ENCODE measurements at places on chromosomes 3 and 15.

DNA sequence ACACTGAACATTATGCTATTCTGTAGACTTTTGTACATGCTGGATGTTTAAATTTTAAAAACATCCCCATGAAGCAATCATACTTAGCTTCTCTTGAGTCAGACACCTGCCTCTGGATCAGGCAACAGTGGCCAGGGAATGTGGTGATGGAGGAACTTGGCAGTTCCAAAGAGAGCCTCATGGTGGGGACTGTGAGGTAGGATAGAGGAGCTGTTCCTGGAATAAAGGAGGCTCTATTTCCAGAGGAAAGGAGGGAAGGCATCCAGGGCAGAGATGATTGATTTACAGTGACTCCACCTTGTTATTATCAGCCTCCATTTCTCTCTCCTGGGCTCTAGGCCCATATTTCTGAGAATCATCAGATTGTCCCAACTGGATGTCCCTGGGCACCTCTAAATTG is 35.0 kb upstream of the ABHD17C start:
- no peak for DNase-seq

- DNase-seq, result peak; percentile 66
Measured at GRCh38 chr15:49242820-49243219, 72.8 kb downstream of the GALK2 start.

GRCh38 chr3:66140106-66140505 is 80.7 kb upstream of the SLC25A26 start:
- no peak for DNase-seq

GRCh38 chr15:68383161-68384074 is 48.5 kb downstream of the ITGA11 start:
- DNase-seq, result no peak

- no peak for DNase-seq
Measured at GRCh38 chr3:38121451-38121831, 15.5 kb downstream of the ACAA1 start.

DNA sequence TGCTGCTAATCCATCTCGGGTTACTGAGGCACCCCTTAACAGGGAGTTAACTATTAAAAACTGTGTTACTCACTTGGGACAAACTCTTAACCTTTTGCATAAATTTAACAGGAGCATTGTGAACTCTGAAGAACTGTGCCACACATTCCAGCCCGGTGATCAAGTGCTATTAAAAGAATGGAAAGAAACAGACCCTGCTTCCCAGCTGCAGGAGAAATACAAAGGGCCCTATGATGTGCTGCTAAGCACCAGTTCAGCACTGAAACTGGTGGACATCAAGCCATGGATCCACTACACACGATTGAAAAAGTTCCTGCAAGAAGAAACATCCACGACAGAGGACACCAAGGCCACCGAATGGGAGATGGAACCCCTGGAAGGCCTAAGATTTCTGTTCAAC is 114.7 kb upstream of the PLCL2 start:
- DNase-seq, result no peak

DNA sequence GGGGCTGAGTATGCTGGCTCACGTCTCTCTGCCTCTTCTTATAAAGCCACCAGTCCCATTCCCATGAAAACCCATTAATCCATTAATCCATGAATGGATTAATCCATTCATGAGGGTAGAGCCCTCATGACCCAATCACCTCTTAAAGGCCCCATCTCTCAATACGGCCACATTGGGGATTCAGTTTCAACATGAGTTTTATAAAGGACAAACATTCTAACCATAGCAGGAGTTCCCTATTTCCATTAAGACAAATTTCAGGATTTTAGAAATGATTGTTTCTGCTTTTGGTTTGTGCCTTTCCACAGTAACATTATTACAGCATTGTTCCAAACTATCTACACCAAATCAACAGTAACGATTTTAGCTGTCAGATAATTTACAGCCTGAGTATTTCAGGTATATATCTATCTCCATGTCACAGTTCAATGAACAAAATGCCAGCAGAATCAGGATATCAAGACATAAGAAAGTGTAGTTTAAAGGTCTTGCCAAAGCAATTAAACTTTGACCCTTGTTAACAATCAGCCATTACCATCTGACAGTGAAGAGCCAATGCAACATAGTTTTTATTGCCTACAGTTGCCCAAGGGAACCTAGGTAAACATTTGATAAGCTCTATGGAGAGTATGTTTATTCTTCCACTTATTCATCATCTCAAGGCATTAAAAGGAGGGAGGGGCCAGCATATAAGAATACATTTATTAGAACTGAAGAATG is 3.8 kb downstream of the TSPAN3 start:
- no peak for DNase-seq

GRCh38 chr3:171935261-171936123 is 92.3 kb downstream of the TMEM212 start:
- no peak for DNase-seq

DNA sequence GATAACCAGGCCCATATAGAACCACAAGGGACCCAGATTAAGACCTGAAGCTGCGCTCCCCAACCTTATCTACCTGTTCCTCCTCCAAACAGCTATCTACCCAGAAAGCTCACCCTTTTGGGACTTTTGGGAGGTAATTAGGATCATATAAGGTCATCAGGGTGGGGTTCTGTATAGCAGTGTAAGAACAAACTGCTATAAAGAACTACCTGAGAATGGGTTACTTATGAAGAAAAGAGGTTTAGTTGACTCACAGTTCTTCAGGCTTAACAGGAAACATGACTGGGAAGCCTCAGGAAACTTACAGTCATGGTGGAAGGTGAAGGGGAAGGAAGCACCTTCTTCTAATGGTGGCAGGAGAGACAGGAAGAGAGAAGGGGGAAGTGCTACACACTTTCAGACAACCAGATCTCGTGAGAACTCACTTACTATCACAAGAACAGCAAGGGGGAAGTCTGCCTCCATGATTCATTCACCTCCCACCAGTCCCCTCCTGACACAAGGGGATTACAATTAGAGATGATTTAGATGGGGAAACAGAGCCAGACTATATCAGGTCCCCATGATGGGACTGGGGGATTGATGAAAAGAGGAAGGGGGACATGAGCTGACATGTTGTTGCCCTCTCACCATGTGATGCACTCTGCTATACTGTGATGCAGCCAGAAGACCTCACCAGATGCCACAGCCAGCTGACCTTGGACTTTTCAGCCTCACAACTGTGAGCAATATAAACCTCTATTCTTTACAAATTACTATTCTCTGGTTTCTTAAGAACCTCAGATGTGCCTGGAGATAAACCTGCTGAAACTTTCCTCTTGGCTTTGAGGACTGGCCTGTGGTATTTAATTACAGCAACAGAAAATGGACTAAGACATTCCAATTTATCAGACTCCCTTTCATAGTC is 15.3 kb upstream of the FMN1 start:
- DNase-seq, result no peak

- DNase-seq, result no peak
Measured at GRCh38 chr15:84855765-84856164, 28.7 kb upstream of the SLC28A1 start.

DNA sequence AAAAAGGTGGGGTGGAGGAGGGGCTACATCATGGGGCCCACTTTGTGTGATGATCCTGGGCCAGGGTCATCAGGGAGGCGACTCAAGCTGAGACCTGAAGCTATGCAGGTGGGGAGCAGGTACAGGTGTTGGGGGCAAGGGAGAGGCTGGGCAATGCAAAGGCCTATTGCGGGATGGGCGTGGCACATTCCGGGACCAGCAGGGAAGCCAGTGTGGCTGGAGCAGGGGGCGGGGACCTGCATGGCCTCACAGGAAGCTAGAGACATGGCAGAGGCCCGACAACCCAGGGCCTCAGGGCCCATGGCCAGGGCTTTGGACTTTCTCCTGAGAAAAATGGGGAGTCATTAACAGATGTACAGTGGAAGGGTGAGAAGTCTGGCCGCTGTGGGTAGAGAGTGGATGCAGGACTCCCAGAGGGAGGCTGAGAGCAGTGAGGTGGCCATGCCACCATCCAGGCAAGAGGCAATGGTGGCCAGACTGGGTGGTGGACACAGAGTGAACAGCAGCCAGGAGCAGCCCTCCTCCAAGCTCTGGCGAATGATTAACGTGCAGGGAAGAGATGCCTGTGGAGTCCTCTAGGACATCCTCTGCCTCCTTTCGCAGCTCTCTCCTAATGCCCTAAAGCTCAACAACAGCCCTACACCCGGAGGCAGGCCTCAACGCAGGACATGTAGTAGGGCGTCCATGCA is 122.6 kb upstream of the ATP2B2 start:
- DNase-seq, result no peak

DNA sequence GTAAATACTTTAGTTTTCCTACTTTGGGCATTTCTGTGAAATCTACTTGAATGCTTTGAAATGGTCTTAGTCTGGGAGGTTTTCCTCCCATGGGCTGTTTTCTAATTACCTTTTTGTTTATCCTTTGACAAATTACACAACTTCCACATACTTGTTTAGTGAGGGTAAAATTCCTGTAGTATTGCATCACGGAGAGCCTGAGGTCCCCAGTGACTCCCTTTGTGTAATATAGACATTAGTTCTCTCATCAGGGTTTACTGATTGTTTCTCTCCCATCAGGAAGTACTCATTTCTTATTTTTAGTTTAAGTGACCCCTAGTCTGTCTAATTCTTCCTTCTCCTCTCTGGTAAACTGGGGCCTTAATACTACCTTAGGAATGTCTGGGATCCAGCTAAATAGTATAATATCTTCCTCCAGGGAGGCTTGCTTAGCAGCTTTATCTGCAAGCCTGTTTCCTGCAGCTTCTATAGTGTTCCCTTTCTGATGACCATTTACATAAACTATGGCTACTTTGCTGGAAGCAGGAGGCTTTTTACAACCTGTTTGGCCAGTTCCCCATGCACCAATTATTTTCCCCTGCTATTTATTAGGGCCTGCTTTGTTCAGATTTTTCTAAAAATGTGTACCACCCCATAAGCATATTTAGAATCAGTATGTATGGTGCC is 87.2 kb upstream of the XCR1 start:
- peak; percentile 42 for DNase-seq

GRCh38 chr3:146268535-146269219 is 17.8 kb upstream of the PLSCR4 start:
- no peak for DNase-seq

DNA sequence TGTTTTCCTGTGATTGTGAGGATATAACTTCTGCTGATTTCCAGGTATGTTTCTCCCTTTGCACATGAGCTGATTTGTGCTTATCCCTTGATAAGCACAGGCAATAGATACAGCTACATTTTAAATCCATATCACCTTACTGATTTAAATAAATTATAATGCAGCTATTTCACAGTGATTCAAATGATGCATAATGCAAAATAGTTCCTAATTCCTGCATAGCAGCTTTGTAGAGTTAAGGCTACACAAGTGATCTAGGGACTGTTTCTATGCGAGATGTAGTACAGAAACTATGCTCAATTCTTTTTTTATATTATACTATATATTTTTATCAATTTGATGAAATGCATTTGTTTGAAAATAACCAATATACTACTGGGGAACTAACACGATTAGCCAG is 334.2 kb downstream of the LRTM1 start:
- DNase-seq, result no peak

GRCh38 chr15:78052001-78052401 is 25.5 kb downstream of the TBC1D2B start:
- no peak for DNase-seq

GRCh38 chr15:53297828-53298227 is 461.6 kb downstream of the WDR72 start:
- DNase-seq, result no peak

- no peak for DNase-seq
Measured at GRCh38 chr3:177676947-177677587, 479.8 kb upstream of the TBL1XR1 start.

- DNase-seq, result no peak
Measured at GRCh38 chr3:195061756-195062655, 209.0 kb downstream of the XXYLT1 start.

GRCh38 chr3:81953111-81953510 is 191.7 kb upstream of the GBE1 start:
- DNase-seq, result no peak

- DNase-seq, result no peak
Measured at GRCh38 chr3:153146191-153147053, 15.6 kb upstream of the RAP2B start.

DNA sequence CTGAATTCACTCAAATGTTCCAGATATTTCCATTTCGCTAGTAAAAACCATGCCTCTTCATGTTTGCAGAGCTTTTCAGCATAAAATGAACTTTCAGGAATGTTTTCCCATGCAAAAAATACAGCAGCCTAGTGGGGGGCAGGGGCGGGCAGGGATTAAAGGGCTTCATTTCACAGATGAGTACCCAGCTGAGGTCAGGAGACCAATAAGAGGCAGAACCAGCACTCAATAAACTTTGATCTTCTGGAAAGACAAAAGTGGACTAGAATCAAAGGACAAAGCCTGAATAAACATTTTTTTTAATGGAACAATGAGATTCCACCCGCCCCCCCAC is 8.0 kb downstream of the KLHL25 start:
- no peak for DNase-seq

DNA sequence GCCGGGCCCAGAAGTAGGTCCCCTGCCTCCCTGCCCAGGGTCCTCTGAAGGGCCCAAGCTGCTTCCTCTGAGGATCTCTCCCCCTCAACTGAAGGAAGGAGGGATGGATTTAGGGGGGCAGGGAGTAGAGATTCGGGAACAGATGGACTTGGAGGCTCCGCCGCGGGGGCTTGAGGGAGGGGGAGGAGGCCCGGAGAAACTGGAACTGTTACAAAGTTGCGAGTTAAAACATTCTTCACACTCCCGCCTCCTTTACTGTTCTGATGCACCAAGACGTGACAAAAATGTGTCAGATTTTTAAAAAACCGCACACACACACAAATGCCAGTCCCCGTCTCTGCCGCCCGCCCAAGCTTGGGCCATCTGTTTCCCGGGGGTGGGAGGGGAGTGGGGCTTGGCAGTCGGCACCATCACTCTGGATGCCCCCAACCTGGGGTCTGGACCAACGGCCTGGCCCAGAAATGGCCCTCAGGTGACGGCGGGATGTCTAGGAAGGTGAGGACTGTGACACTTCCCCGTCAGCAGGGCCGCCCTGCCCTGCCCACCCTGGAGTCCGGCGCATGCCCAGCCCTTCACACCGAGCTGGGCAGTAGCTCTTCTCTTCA is 25.0 kb upstream of the LINGO1 start:
- no peak for DNase-seq

DNA sequence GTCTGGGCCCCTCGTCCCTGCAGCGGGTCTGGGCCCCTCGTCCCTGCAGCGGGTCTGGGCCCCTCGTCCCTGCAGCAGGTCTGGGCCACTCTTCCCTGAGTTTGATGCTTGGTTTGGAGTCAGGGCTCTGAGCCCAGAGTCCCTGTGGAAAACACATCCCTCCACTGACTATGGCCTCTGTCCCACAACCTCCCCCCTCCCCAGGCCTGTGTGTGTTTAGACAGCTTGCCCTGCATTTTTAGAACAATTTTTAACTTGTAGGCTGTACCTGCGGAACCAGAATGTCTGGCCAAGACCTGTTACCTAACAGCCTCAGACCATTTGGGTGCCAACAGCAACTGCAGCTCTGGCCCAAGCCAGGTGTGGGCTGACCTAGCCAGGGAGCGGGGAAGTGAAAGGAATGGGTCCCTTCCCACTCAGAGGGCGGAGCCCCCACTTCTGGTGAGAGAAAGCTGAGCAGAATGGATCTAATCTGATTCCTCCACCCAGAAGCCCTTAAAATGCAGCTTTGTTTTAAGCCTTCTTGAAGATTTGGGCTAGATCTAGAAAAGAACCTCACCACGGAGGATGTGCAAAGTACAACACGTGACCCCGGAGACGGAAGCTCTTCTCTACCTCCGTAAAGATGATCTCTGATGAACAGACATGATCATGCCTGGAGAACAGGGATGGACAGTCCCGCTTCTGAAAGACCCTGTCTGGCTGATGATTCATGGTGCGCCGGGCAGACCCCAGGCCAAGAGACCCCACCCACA is 60.5 kb upstream of the TFRC start:
- no peak for DNase-seq

- no peak for DNase-seq
Measured at GRCh38 chr15:92343924-92344643, 49.6 kb upstream of the ST8SIA2 start.

- no peak for DNase-seq
Measured at GRCh38 chr3:184067573-184068055, 14.8 kb downstream of the HTR3C start.

Data from GM04504 (cell line).